ENCODE measurements at places on chromosomes 6 and 20.

GRCh38 chr20:62051546-62052255 is 14.0 kb downstream of the TAF4 start:
- DNase-seq, result no peak

GRCh38 chr6:12230523-12230922 is 59.6 kb upstream of the EDN1 start:
- no peak for DNase-seq

DNA sequence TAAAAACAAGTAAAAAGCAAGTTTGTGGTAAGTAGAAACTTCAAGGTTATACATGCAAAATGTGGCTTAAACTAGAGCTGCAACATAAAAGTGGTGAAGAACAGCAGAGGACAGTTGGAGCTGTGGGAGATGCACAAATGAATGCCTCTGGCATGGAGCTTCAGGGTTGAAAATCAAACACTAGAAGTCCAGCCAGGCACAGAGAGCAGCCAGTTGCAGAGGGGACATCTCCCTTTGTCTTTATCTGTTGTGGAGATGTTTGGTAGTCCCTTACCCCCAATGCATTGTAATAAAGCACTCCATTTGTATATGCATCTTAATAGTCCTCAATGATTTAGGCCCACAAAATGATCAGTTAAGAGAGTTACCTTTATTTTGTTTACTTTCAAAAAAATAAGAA is 73.1 kb upstream of the C20orf144 start:
- DNase-seq, result no peak

GRCh38 chr6:137641474-137642077 is 147.4 kb upstream of the OLIG3 start:
- peak; percentile 13 for DNase-seq

DNA sequence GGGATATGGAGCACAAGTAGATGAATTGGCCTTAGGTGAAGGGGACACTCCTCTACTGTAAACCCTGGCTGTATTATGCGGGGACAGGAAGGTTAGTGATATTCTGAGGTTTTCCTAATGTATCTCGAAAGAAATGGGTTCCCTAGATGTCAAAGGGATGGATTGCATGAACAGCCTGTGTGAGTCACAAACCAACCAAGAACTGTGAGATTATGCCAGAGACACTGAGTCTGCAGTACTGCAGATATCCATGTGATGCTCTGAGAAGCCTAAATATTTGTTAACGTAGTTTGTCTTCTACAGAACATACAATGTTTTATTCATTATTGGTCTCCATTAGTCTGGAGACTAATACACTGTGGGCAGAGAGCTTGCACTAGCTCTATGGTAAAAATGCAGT is 182.2 kb downstream of the AKAP7 start:
- no peak for DNase-seq

GRCh38 chr20:23410916-23411695 is 10.2 kb downstream of the NAPB start:
- no peak for DNase-seq

DNA sequence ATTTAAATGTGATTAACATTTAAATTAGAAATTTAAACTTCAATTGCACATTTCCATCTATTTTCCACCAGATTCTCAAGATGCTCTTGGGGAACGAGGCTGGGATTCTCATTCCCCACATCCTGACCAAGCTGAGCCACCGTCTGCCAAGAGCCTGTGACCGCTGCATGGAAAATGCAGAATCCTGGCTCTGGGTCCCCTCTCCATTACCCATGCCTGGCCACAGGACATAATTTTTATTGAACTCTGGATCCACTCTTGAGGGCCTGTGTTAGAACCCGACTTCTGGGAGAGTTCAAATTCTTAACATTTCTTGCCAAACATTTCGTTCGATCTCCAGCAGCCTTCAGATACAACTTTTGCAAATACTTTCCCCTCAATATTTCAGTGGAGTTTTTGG is 201.6 kb upstream of the SNX9 start:
- DNase-seq, result no peak

DNA sequence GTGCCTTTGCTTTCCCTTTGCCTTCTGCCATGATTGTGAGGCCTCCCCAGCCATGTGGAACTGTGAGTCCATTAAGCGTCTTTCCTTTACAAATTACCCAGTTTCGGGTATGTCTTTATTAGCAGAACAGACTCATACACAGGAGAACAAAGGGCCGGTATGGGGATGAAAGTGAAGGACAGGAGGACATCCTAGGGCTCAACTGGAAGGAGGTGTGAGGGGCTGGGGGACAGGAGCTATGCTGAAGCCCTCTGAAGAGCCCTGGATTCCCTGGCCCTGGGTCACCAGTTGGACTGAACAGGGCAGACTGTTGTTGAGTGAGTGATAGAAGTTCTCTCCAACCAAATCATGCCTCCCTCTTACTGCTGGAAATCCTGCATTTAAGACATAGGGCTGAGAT is 105.8 kb downstream of the SCML4 start:
- DNase-seq, result no peak

DNA sequence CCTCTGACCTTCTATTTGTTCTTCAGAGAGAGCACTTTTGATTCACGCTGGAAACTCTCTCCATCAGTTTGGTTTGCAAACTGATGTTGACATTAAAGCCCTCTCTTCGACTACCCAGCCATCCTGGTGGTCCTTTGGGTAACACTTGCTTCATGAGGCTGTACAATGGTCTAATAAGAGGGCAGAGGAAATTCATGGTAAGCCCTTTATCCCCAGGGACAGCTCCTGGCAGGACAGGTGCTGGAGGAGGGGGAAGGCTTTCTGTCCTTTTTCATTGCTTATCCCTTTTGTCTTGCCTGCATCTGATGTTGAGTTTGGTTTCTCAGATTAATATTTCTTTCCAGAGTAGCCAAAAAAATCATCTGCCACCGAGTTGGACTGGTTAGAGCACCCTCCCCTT is 52.1 kb upstream of the CD93 start:
- no peak for DNase-seq

GRCh38 chr6:4304927-4305455 is 169.6 kb upstream of the ECI2 start:
- DNase-seq, result no peak

GRCh38 chr6:87675004-87675681 is 26.9 kb downstream of the AKIRIN2 start:
- no peak for DNase-seq

- DNase-seq, result no peak
Measured at GRCh38 chr6:17165383-17165782, 63.5 kb downstream of the STMND1 start.

DNA sequence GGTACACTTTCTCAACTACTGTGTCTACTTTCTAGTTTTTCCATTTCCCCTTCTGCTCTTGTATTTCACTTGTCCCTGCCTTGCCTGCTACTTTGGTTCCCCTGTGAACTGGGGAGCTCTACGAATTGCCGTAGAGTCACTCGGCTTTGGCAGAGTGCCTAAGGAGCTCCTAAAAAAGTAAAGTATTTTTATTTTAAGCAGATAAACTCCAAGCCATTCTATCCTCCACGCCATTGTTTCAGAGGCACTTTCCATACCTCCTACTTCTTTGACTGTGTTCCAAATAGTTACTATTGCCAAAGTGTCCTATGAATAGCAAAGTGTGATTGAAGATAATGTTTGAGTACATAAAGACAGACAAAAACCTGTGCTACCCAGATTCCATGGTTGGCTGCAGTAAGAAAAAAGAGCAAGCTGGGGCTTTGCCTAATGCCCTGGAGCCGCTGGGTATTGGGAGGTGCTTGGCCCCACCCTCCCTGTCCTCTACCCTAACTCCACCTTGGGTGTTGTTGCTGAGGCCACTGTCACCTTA is 5.1 kb upstream of the MBOAT1 start:
- DNase-seq, result no peak

DNA sequence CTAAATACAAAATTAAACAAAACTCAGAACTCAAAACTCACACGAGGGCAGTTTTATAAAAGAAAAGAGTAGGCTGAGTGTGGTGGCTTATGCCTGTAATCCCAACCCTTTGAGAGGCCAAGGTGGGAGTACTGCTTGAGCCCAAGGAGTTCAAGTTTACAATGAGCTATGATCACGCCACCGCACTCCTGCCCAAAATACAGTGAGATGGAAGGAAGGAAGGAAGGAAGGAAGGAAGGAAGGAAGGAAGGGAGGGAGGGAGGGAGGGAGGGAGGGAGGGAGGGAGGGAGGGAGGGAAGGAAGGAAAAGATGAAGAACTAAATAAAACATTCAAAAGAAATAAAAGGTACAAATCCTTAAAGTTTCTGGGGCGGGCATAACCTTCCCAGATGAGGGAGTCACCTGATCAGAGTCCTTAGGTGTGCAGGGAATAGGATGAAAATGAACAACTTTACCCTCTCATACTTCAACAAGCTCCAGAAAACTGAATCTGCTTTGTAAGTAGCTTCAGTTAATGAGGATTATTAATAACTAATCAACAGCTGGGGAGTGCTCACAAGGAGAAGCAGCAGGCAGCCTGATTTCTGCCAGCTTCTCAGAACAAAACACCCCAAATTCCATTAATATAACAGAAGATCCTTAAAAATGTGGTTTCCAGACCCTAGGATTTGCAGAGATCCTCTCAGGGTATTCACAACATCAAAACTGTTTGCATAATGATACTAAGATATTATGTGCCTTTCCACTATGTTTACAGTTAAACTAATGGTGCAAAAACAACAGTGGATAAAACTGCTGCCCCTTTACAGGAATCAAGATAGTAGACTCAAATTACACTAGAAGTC is 21.8 kb downstream of the LMBRD1 start:
- DNase-seq, result no peak

DNA sequence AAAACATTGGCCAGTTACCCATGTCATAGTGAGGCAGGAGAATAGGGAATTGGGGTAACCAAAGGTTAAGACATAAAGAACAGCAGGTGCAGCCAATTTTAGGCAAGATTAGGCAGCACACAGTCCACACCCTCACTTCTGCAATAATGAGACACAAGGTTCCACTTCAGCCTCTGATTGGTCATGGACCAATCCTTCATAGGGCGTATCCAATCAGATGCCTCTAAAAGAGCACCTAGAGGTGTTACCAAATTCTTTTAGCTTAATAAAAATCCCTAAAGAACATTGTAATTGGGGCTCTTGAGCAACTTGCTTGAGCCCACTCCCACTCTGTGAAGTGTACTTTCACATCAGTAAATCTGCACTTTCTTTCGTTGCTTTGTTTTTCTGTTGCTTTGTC is 302.4 kb downstream of the PREX1 start:
- no peak for DNase-seq

- no peak for DNase-seq
Measured at GRCh38 chr20:57772349-57772964, 62.6 kb upstream of the PMEPA1 start.

- no peak for DNase-seq
Measured at GRCh38 chr6:13099771-13100170, 228.6 kb downstream of the TBC1D7 start.

DNA sequence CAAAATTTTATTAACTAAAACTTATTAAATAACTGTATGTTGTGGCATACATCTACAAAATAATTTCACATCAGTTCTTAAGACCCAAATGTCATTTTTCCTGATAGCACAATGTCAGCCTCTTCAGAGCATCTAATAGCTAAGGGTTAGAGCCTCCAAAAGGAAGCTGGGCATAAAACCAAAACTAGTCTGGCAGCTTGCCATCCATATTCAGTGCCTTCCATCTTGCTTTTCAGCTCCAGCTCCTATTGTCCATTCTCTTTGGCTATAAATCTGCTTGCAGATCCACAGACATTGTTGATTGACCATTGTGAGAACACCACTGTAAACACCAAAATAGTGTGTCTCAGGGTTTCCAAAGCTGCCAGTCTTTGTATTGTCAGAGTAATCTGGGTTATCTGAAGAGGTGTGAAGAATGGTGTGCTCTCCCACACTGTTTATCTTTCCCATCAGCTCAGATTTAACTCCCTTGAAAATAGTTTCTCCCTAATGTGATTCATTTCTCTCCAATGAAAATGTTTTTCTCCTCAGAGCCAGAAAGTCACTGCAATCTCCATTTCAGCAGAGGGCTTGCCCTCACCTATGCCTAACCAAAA is 154.8 kb upstream of the KCNQ5 start:
- no peak for DNase-seq

DNA sequence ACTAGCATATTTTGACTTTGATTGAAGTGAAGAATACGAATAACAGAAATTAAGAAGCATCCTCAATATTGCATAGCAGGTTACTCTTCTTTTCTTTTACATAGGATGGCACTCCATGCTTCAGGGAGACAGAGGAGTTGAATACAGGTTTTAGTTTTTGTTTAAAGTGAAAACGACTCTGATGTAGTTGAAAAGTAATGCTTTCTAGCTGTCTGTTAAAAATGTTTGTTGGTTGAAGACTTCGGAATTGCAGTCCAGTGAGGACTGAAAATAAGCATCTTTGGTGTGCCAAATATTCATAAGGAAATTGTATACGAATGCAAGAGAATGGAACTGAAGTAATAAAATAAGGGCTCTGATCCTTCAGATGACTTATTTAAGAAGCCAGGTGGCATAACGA is 618 bp upstream of the SLC16A10 start:
- no peak for DNase-seq

DNA sequence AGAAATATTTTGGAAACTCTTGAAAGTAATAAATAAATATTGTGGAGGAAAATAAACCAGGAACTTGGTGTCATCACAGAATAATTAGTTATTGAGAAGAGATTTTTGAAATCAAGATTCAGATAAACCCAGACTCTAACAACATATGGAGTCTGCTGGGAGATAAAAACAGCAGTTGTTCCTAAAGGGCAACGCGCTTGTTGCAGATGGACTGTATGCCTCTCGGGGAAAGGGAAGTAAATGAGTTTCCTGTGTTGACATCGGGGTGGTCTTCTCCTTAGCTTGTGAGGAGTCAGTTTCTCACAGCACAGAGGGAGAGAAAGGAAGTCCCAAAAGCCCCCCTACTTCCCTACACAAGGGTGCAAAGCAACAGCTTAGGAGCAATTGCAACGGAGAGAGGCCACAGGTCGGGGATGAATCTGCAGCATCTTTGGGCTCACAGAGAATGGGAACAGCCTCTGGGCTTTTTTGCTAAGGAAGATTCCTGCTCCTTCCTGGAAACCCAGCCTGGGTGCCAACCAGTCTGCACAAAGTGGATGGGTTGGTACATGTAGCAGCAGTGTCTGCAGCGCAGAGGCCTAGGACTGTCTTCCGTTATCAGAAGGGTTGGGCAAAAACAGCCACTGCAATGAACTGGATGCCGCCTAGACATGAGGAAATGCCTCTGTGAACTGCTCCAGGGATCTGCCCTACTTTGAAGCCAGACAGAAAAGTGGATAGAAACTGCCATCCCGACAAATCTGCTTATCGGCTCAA is 603.0 kb upstream of the NRSN1 start:
- no peak for DNase-seq

GRCh38 chr6:133291671-133292070 is 50.5 kb downstream of the EYA4 start:
- DNase-seq, result no peak

- DNase-seq, result no peak
Measured at GRCh38 chr20:43767686-43768474, 41.1 kb upstream of the GTSF1L start.

DNA sequence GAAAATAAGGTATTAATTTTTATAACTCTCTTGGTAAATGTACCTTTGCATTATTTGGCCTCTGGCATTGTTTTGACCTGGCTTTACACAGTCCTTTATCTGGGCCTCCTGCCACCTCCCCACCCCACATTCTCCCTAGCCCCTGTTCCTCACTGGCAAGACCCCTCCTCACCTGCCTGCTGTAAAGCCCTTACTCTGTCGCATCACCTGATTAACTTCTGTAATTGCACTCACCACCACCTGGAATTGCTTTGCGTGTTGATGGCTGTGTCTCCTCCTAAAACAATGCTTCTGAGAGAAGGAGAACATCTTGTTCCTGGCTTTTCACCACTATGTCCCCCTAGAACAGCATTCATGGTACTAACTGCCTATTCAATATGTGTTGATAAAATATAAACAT is 24.8 kb downstream of the SNX9 start:
- DNase-seq, result no peak

- no peak for DNase-seq
Measured at GRCh38 chr6:135072753-135073152, 18.1 kb upstream of the HBS1L start.
